Activated CD4-positive, CD25-positive, alpha-beta regulatory T cell (primary cell): ENCODE measurements at places on chromosomes 6 and 20.

DNA sequence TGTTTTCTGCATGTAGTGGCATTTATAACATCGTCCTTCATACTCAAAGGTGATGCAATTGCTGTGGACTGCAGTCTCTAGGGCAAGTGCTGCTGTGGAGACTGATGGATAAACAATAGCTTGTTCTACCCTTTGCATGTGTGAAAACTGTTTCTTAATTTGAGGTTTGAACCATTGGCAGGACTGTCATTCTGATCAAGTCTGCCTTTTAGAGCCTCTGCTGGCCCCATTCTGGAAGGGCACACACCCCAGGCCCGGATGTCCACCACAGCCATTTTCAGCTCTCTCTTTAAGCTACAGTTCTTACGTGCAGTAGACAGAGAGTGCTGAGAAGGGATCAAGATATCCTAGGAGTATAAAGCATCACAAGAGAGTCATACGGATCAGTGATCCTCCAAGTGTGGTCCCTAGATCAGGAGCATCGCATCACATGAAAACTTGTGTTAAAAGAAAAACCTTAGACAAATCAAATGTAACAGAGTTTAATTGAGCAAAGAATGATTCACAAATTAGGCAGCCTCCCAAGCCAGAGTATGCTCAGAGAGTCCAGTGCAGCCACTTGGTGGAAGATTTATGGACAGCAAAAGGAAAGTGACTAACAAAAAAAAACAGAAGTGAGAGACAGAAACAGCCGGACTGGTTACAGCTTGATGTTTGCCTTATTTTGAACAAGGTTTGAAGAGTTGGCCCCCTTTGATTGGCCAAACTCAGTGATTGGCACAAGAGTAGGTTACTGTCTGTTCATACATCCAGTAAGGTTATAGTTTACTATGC lies 52.0 kb downstream of the FRK start:
- no peak for DNase-seq

DNA sequence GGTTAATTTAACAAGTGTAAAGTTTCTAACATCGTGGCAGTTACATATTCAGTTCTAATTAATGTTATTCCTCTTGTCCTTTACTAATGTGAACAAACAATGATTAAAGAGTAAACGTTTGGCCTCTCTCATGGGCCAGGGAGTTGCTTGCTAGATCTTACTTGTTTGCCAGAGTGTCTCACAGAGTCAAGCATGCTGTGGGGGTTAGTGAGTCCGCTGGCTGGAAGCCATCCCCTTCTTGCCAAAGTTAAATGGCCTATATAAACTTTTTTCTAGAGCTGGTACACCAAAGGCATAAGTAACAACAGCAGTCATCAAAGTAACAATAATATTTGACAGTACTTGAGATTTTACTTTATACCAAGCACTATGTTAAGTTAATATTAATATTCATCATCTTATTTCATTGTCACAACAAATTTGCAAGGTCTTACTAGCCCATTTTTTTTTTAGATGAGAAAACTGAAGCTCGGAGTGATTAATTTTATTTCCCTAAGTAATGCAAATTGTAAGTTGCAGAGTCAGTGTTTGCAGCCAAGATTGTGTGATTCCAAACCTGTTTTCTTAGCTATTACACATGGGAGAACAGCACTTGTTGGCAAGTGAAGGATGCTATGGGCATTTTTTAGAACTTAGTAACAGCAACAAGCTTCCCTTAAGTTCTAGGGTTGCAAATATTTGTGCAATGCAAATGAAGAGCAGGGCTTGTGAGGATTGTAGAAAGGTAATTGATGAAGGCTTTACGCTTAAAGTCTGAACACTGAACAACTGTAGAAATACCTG lies 224.5 kb downstream of the RFPL4B start:
- DNase-seq = no peak

- DNase-seq = no peak
Observed at GRCh38 chr6:170296746-170297575, 6.1 kb upstream of the DLL1 start.

- no peak for DNase-seq
Observed at GRCh38 chr20:10669843-10670446, 3.9 kb downstream of the JAG1 start.

GRCh38 chr6:105207524-105208269 lies 27.9 kb upstream of the POPDC3 start:
- DNase-seq = no peak

- no peak for DNase-seq
Observed at GRCh38 chr6:48735846-48736245, 624.8 kb upstream of the PTCHD4 start.

DNA sequence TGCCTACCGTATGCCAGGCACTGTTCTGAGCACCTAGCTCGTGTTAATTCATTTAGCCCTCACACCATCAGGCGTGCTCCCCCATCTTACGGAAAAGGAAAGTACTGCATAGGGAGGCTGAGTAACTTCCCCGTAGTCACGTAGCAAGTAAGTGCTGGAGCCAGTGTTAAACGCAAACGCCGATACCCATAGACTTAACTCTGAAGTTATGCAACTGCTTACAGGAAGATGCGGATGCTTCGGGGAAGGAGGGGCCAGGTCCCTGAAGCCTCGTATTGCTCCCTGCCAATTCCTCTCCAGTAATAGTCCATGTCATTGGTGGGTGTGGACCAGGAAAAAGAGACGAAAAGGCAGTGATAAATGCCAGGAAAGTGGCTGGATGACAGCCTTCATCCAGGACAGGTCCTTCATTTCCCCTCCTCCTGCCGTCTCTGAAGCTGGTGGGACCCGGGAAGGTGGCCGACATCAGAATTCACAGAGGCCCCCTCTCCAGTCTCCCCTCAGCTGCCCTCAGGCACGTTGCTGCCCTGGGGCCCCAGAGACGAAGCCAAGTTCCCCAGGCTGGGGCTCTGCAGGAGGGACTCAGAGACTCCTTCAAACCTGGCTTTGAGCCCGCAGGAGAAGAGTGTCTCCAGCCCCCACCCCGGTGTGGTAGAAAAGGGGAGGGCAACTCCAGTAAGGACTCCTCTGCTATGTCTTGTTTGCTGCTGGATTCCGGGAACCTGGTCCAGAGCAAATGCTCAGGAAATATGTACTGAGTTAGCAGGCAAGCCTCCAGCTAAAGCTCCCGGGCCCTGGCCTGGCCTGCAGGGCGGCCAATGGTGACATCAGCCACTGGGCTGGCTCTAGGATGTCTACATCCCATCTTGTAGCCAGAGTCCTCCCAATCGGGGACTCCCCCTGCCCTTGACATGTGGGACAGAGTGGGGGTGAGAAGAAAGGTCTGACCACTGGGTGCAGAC lies 37.8 kb downstream of the RAB44 start:
- DNase-seq = no peak

GRCh38 chr6:128784266-128784665 lies 98.7 kb upstream of the LAMA2 start:
- DNase-seq = no peak

DNA sequence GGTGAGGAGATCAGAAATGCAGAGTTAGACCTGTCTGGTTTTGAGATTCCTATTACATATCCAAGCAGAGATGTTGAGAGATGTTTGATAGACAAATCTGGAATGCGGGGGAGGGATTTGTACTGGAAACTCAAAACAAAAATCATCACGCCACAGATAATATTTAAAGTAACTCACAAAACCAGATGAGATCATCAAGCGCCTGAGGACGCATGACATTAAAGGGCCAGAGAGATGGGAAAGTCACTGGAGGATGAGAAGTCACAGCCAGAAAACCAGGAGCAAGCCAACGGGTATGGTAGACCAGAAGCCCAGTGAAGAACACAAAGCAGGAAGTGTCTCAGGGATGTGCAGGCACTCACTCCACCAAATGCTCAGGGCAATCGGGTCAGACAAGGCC lies 87.7 kb downstream of the DLL1 start:
- DNase-seq = no peak

DNA sequence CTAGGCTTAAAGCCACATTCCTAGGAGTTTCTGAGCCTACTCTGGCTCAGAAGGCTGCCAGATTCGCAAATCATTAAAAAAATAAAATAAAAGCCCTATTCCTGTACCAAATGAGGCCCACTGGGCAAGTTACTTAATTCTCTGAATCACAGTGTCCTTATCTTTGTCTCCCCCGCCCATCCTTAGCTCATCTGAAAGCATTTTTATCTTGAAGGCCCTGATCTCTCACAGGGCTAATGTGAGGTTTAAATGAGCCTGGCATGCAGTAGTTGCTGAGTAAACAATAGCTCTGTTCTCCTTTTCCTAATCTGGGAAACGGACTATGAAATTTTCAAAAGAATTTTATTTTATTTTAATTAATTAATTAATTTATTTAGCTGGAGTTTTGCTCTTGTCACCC lies 2.1 kb upstream of the ZBTB12 start:
- no peak for DNase-seq
